GM12892 (cell line): ENCODE measurements at places on chromosomes 2 and 18.

DNA sequence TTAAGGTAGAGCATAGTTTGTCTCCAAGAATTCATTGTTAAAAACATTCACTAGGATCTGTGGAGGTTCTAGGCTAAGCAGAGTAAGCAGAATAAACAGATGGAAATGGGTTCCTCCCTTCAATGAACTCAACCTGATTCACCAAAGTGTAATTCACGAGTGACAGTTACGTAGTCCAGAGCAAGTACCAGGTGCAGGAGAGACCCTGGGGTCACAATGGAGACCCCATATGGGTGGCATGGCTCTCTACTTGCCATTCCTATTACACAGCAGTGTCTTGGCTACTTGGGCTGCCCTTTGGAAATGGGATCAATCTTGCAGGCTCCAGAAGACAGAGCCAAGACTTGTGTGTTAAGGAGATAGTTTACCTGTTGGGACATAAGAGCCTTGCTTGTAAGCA is 7.1 kb downstream of the MYCN start:
- no peak for DNase-seq

DNA sequence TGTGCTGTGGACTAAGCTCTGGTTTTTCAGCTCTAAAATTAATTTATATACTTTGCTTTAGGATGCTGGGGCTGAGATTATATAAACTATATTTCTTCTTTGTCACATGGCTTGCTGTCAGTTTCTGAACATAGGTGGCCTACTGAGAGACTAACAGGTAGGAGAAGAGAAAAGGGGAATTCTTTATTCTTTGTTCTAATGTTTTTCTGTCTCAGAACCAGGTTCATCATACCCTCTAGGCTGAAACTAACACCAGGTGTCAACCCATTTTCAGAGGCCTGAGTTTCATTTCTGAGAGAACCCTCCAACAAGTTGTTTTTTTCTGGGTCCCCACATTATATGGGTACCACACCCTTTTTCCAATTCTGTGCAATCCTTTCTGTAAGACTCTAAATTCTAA is 843.6 kb downstream of the TRIB2 start:
- DNase-seq = no peak

- DNase-seq = no peak
Measured at GRCh38 chr2:220811115-220811514, 761.0 kb downstream of the EPHA4 start.

DNA sequence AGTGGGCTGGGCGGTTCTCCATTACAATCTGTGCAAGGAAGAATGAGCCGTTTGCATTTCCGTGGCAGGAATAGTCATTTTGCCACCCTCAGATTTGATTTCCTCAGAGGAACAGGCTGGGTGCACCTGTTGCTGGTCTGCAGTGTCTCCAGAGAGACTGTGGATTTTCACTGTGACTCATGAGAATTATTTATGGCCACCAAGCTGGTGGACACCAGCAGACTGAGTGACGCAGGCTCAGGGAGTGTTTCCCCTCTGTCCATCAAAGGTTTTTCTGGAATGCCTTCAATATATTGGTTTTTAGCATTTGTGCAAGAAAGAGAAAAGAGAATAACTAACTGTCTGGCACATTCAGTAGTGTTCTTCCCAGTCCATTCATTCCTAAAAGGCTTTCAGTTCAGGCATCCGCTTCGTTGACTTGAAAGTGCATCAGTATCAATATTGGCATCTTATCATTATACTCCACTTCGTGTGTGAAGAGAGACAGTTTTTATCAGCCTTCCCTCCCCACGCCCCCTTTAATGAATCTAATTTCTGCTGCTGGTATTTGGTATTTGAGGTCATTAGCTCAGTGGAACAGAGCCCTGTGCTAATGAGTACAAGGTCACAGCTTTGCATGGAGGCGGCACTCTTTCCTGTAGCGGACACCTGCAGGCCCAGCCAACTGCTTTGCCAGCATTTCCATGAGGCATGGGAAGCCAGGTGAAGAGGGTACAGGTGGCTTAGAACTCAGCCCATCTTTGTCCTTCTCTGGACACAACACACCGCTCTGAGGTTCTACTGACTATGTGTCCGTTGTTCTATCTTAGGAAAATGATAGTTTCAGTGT is 39.9 kb downstream of the PRKCE start:
- DNase-seq = no peak

DNA sequence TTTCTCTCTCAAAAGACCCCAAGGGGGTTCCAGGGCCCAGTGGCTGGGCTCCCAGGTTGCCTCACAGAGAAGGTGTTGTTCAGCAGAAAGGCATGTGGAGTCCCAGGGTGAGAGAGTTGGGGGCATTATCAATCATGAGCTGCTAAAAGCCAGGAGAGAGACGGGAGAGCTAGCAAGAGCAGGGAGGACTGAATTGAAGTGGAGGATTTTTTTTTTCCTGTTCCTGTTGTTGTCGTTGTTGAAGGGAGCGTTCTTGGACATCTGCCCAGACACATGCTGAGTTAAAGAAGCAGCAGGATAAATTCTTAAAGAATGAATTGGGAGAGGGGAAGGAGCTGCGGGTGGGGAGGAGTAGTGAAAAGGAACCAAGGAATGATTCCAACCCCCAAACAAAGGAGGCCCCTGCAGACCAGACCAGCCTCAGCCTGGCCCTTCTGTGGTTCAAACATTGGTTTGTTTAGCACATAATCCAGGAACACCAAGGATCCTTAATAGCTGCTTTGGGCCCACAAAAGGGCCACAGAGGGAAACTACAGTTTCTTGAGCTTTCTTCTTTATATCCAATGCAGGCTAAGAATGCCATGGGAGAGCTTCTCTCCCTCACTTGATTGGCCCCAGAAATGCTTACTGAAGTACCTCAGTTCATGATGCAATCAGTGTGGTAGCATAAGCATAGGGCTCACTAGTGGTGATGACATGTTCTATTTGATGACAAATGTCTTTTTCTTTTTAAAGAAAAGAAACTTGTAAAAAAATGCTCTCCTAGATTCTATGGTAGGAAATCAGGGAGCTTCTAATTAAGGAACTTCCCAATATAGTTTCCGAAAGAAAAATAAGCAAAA is 146.0 kb downstream of the SETBP1 start:
- no peak for DNase-seq

DNA sequence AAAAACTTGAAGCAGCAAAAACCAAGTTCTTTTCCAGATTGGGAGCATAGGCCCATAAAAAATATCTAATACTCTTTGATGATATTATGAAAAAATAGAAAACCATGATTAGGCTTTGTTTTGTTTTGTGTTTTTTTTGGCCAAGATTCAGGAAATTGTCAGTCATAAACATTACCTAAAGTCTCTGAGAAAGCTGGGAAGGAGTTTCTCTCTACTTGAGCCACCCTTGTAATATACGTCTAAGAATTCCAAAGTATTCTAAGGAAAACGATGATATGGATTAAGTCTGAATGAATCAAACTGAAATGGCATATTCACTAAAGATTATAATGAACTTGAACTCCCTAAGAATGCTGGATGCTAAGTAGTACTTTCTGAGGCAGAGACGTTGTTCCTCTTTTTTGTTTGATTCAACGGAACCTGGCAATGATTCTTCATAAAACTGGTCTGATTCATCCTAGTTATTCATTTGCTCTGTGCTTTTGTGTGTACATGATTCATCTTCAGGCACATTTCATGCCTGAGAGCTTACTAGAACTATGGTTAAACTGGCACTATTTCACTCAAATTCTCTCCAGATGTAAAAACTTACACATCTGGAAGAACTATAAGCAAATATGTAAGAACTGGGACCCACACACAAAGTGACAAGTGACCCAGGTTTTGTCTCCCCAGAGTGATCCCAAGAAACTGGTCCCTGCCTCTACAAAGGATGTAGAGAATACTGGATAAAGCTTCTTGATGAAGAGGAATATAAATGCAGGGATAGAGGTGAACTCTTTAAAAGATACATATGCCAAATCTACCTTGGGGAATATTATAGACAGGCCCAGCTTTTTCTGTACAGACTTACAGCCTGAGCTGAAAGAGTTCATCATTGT is 159.7 kb downstream of the DOCK10 start:
- no peak for DNase-seq

DNA sequence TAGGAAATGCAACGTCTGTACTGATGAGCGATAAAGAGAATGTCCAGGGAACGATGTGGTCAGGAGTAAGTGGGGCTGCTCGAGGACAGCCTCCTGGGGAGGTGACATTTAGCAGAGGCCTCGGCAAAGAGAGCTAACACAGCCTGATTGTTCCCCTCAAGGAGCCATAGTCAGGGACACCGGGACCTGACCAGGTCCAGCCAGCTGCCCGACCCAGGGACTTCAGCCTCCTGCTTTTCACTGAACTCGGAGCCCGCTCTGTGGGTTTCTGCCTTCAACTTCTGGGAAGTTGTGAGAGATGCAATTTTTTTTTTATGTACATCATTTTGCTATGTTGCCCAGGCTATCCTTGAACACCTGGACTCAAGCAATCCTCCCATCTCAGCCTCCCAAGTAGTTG is 10.1 kb downstream of the NEU2 start:
- no peak for DNase-seq

GRCh38 chr2:156649596-156649995 is 213.4 kb downstream of the GPD2 start:
- DNase-seq = no peak

GRCh38 chr2:136122661-136123060 is 4.7 kb upstream of the CXCR4 start:
- DNase-seq = no peak

GRCh38 chr2:205924676-205925075 is 161.3 kb downstream of the INO80D start:
- no peak for DNase-seq
